ENCODE measurements at places on chromosomes 16 and 17.

DNA sequence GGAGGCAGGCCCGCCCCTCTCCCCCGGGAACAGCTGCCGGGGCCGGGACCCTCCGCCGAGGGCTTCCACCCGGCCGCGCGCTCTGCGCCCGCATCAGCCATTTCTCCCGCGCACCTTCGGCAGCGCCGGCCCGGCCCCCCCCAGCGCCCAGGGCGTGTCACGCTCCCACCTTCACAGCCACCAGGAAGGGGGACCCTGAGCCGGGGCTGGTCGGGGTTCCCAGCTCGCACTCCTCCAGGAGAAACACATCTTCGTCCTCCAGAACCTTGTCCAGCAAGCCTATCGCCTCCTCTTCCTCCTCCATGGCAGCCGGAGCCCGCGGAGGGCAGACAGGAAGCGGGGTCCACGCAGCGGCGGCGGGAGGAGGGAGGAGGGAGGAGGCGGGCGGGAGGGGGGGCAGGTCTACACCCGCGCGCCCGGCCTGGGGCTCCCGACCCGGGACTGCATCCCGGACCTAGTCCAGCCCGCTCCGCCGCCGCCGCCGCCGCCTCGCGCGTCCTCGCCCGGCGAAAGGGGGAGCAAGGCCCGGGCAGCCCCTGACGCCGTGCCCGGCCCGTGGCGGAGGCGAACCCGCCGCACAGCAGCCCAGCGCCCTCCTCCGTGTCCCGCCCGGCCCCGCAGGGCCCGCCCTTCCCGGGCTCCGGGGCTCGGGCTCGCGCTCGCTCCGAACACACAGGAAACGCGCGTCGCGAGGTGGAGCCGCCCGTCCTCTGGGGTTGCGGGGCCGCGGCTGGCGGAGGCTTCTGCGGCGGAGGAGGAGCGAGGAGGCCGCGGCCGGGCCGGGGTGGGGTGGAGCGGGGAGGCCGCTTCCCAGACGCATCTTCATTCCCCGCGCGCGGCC lies 70.8 kb downstream of the ABR start:
- DNase-seq: peak; percentile 61
- H3K27me3 ChIP-seq: no peaks in the 10 kb centered on the region
- H3K27ac ChIP-seq: peak overlapping the region; percentile 86
- peak overlapping the region; percentile 86 for H3K4me3 ChIP-seq

DNA sequence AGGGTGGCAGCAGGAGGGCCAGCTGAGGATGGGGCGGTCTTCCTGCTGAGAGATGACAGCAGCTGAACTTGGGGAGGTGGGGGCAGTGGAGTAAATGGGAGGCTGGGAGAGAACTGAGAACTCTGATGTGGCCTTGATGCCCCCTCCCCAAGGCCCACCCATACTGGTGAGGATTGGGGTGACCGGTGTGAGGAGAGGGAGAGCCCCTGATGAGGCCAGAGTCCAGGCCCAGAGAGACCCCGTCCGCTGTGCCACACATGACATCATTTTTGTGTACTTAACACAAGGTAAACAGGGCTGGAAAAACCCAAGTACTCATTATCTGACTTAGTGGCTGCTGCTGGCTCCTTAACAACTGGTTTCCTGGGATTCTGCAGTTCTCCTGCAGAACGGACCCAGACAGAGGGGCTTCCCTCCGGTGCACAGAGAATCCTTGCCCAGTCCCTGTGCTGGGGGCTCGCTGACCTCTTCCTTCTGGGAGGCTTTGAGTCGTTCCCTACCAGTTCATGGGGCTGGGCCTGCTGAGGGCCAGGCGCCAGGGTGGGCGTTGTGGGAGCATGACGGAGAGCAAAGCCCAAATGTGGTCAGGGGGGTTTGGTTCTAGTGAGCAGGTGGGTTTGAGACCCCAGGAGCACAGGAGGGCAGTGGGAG lies 207.6 kb downstream of the RAB11FIP4 start:
- H3K27me3 ChIP-seq: no peaks in the 10 kb centered on the region
- no peak overlapping the region for H3K4me3 ChIP-seq
- no peaks in the 10 kb centered on the region for H3K4me1 ChIP-seq
- no peak overlapping the region for H3K27ac ChIP-seq

DNA sequence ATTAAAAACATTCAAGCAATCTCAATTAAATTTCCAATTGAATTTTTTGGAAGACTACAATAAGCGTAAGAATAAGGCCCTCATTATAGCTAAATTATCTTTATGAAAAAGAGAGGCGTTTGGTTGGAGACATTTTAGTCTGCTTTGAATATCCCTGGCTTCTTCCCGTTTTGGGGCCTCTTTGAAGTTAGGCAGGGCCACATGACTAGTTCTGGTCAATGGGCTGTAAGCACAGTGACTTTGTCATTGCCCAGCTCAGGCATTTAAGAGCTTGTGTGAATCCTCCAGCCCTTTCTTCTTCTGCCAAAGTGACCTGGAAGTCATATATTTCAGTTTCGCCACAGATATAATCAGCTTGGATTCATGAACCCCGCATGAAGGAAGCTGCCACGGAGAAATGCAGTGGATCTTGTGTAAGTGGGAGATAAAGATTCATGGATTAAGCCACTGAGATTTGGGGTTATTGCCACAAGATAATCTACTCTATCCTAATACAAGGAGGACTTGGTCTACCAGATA lies 21.7 kb upstream of the UBTF start:
- DNase-seq: no peak
- no peak overlapping the region for H3K4me3 ChIP-seq
- H3K27me3 ChIP-seq: no peaks in the 10 kb centered on the region
- H3K36me3 ChIP-seq: no peaks in the 10 kb centered on the region

DNA sequence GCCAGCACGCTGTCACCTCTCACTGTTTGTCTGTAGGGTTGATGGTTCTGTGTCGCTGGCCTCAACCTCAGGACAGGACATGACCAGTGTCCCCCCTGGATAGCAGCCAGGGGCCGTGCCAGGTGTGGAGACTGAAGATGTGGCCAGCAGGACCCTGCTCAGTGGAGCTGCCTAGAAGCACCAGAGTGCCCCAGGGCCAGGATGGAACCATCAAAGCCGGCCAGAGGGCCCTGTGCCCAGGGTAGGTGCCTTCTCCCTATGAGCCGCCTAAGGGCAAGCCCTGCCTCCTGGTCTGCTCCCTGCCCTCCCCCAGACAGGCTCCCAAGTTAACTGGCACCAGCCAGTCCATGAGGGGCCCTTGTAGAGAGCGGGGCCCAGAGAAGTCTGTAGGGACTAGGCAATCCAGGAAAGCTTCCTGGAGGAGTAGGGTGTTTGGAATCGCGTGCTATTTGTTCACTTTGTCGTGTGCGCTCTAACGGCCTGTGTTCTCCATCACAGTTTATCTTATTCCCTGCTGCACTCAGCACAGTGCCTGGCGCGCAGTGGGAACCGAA lies 546 bp upstream of the NDUFB10 start:
- H3K36me3 ChIP-seq: peaks cover 32% of the 10 kb centered on the region
- H3K27ac ChIP-seq: peak overlapping the region; percentile 71
- no peaks in the 10 kb centered on the region for H3K27me3 ChIP-seq
- peak overlapping the region; percentile 98 for H3K4me3 ChIP-seq
- peaks cover 23% of the 10 kb centered on the region for H3K4me1 ChIP-seq

GRCh38 chr16:86994651-86995171 lies 322.5 kb downstream of the C16orf95 start:
- H3K27ac ChIP-seq: no peak overlapping the region
- no peak overlapping the region for H3K4me3 ChIP-seq
- H3K27me3 ChIP-seq: peaks cover 4% of the 10 kb centered on the region
- no peak for DNase-seq

- no peaks in the 10 kb centered on the region for H3K36me3 ChIP-seq
- peaks cover 17% of the 10 kb centered on the region for H3K4me1 ChIP-seq
- peak overlapping the region; percentile 14 for H3K4me3 ChIP-seq
- DNase-seq: no peak
These were observed 6.1 kb upstream of the KRT31 start for GRCh38 chr17:41403404-41404023.

DNA sequence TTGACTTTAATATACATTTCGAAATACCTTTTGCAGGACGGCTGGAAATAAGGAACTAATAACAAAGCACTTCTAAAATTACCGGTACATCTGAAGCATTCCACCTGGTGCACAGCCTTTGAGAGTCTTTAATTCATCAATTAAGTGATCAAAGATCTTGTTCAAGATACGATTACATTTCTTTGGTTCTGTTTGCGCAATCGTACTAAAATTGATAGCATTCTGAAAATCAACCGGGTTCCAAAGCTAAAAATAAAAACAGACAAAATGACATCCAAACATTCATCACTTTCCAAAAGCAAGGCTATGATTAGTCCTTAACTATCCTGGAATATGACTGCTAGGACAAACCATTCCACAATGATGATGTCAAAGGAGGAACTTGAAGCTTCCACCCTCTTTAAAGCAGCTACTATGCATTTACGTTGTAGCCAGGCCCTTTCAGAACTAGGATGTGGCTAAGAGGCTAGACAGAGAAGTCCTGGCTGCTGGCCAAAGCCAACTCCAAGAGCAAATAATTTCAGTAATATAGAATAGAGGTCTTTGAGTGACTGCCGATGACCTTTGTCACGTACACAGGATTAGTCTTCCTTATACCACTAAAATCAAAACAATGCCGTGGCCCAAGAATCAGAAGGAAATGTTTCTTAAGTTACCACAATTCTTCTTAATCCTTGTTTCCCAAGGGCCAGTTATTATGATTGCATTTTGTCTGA lies 299.8 kb upstream of the PSMD7 start:
- H3K27ac ChIP-seq: no peak overlapping the region
- no peaks in the 10 kb centered on the region for H3K36me3 ChIP-seq
- no peak for DNase-seq
- H3K27me3 ChIP-seq: no peaks in the 10 kb centered on the region
- no peaks in the 10 kb centered on the region for H3K4me1 ChIP-seq

- H3K27ac ChIP-seq: no peak overlapping the region
- no peaks in the 10 kb centered on the region for H3K36me3 ChIP-seq
- no peak overlapping the region for H3K4me3 ChIP-seq
These were observed 64.4 kb downstream of the ABCC6 start for GRCh38 chr16:16158741-16159374.

GRCh38 chr16:50265260-50265659 lies 1.1 kb upstream of the ADCY7 start:
- DNase-seq: no peak
- peaks cover 4% of the 10 kb centered on the region for H3K27me3 ChIP-seq
- peak overlapping the region; percentile 73 for H3K4me3 ChIP-seq
- peaks cover 48% of the 10 kb centered on the region for H3K4me1 ChIP-seq
- peaks cover 15% of the 10 kb centered on the region for H3K36me3 ChIP-seq

GRCh38 chr17:63279498-63280230 lies 166.4 kb downstream of the CYB561 start:
- H3K36me3 ChIP-seq: no peaks in the 10 kb centered on the region
- peaks cover 8% of the 10 kb centered on the region for H3K4me1 ChIP-seq
- H3K27ac ChIP-seq: no peak overlapping the region
- DNase-seq: no peak
- peaks cover 12% of the 10 kb centered on the region for H3K27me3 ChIP-seq

DNA sequence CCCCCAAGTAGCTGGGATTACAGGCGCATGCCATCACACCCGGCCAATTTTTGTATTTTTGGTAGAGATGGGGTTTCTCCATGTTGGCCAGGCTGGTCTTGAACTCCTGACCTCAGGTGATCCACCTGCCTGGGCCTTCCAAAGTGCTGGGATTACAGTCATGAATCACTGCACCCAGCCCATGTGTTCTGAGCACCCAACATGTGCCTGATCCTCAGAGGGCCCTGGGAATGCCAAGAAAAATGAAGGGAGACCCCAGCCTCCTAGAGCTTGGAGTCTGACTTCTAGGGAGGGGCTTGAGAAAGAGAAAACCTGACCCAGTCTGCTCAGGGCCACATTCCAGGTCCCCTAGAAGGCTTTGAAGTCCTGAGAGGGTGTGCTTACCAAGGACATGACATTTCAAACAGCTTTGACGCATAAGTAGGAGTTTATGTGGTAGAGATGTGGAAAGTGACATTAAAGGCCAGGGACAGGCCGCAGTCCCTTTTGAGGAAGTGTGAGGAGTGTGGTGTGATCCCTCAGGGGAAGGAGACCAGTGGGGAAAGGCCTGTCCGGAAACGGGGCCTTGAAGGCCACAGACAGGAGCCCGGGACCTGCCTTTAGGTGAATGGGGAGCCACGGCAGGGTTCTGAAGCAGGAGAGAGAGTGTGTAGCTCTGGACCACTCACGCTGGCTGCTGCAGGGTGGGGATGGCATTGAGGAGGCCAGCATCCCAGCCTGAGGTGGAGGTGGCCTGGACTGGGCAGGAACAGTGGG lies 1.1 kb upstream of the CCL22 start:
- no peak overlapping the region for H3K27ac ChIP-seq
- H3K4me3 ChIP-seq: no peak overlapping the region
- DNase-seq: no peak
- H3K36me3 ChIP-seq: no peaks in the 10 kb centered on the region
- no peaks in the 10 kb centered on the region for H3K4me1 ChIP-seq

- peaks cover 7% of the 10 kb centered on the region for H3K4me1 ChIP-seq
- DNase-seq: no peak
- no peak overlapping the region for H3K4me3 ChIP-seq
- peaks cover 28% of the 10 kb centered on the region for H3K36me3 ChIP-seq
These were observed 14.6 kb downstream of the COG4 start for GRCh38 chr16:70508752-70509151.

DNA sequence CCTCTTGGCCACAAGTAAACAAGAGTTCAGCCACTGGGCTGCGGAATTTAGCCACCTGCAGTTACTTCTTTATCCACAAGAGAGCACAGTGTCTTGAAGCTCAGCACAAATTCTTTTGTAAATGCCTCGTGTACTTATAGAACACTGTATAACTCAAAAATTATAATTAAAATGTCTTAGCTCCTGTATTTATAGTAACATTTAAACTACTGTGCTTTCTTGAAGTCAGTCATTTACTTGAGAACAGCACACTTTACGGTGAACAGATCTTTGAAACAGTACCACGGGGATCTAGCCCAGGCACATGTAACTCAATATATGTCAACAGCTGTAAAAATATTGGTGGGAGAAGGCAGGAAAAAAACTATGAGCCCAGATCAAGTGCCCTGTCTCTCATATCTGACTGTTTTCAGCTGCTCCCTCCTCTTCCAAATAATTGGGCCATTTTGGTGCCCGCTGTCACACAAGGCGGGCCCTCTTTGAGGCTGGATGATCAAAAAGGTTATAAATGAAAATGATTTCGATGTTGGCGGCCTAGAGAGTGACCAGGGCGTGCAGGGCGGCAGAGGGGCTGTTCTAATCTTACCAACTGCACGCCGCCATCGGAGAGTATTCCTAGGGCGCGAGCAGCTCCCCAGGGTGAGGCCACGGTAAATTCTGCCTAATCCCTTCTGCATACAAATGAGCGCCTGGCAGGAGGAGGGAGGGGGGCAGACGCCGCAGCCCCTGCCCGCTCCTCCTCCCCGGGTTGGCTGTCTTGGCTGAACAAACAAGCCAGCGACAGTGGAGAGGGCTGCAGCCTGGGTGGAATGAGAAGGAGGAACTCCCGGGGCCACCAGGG lies 183.2 kb downstream of the C16orf78 start:
- H3K4me3 ChIP-seq: no peak overlapping the region
- H3K27me3 ChIP-seq: no peaks in the 10 kb centered on the region
- H3K27ac ChIP-seq: no peak overlapping the region
- H3K4me1 ChIP-seq: no peaks in the 10 kb centered on the region
- no peak for DNase-seq

DNA sequence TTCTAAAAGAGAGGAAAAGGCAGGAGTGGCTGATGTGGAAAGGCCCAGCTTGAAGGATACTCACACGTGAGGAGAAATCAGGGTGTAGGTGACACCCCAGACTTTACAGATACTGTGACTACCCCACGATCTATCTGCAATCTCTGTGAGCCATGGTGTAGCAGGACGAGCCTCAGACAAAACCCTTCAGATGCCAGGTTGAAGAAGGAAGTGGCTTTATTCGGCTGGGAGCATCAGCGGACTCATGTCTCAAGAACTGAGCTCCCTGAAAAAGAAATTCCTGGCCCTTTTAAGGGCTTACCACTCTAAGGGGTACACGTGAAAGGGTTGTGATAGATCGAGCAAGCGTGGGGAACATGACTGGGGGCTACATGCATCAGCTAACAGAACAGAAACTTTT lies 4.7 kb upstream of the SLC6A4 start:
- H3K4me1 ChIP-seq: peaks cover 7% of the 10 kb centered on the region
- no peaks in the 10 kb centered on the region for H3K36me3 ChIP-seq
- H3K27ac ChIP-seq: no peak overlapping the region
